ENCODE measurements at places on chromosomes 12 and 14.

DNA sequence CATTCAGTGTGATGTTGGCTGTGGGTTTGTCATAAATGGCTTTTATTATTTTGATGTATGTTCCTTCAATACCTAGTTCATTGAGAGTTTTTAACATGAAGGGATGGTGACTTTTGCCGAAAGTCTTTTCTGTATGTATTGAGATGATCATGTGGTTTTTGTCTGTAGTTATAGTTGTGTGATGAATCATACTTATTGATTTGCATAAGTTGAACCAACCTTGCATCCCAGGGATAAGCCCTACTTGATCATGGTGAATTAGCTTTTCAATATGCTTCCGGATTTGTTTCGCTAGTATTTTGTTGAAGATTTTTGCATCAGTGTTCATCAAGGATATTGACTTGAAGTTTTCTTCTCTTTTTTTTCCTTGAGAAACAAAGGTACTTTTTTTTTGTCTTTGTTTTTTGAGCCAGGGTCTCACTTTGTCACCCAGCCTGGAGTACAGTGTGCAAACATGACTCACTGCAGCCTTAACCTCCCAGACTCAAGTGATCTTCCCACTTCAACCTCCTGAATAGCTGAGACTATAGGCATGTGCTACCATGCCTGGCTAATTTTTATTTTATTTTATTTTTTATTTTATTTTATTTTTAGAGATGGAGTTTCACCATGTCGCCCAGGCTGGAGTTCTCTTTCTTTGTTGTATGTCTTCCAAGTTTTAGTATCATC lies 121.3 kb downstream of the FUT8 start:
- DNase-seq: no peak

DNA sequence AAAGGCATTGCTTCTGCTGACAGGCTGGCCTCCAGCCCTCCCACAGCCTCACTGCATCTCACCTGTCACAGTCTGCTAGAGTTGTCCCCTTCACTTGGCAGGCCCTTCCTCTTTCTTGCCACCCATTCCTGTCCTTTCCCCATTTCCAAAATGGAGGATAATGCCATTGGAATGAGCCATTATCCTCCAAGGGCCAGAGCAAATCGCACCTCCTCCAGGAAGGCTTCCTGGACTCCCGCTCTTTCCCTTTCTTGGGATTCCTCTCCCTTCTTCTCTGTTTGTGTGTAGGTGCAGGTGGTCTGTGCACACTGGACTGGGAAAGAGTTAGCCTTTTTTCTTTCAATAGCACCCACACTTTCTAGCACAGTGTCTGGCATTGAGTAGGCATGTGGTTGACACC lies 3.8 kb downstream of the KRT82 start:
- DNase-seq: no peak

- DNase-seq: no peak
Observed at GRCh38 chr12:75545636-75546035, 34.2 kb upstream of the KRR1 start.

DNA sequence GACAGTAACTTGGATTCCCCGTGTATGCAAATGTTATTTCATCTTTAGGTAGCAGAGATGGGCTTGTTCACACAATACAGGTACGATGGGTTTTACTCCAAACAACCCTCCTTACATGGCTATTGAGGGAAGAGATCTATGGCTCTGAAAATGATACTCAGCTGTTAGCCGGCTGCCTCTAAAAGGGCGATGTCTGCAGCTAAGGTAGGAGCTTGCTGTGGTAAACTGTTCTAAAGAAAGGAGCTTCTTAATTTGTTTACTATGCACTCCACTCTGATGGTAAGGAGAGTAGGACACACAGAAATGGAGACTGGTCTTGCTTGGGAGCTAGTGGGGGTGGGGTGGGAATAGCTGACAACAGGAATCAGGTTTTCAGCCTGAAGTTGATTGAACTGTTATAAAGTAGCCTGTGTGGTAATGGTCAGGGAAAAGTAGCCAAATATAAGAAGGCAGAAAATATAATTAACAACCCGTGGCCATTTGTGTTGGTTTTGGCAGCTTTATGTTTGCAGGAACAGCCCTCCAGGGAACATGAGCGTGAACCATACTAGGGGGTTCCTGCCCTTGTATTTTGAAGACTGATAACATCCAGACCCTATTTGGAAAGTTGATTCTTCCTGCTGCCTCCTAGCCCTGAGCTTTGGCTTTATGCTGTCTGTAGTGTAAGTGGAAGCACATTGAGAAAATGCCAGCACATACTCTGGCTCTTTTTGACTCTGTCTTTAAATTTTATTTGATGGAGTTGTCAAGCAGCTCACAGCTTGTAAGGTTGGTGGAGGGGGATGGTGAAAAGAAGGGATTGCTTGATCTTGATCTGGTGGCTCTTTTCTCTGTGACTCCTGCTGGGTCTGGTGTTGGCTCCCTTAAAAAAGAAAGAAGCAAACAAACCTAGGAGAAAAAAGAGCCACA lies 929.8 kb downstream of the DIO2 start:
- no peak for DNase-seq

Data from substantia nigra (tissue), 51 donors.